ENCODE measurements at places on chromosomes 3 and 15. TPM values are rescaled to one million over a fixed set of nuclear protein-coding genes. Genes with fewer than 3 reads are reported as not detected.

- no peaks in the 10 kb centered on the region for H3K36me3 ChIP-seq
- H3K27me3 ChIP-seq: no peaks in the 10 kb centered on the region
- no peaks in the 10 kb centered on the region for H3K4me1 ChIP-seq
- H3K4me3 ChIP-seq: no peak overlapping the region
- DNase-seq: no peak
Observed at GRCh38 chr15:47897525-47897924, 180.2 kb downstream of the SEMA6D start.

The CCDC33 gene
- 0.17 TPM for total RNA-seq

GRCh38 chr3:32104492-32104891, 1.9 kb upstream of the GPD1L start:
- H3K27me3 ChIP-seq: no peaks in the 10 kb centered on the region
- no peak overlapping the region for H3K4me3 ChIP-seq
- DNase-seq: no peak

- H3K27me3 ChIP-seq: peaks cover 18% of the 10 kb centered on the region
- no peaks in the 10 kb centered on the region for H3K36me3 ChIP-seq
- no peaks in the 10 kb centered on the region for H3K4me1 ChIP-seq
- no peak overlapping the region for H3K4me3 ChIP-seq
- no peak for DNase-seq
- H3K27ac ChIP-seq: no peak overlapping the region
Observed at GRCh38 chr3:36647423-36647853, 116.9 kb downstream of the DCLK3 start.

DNA sequence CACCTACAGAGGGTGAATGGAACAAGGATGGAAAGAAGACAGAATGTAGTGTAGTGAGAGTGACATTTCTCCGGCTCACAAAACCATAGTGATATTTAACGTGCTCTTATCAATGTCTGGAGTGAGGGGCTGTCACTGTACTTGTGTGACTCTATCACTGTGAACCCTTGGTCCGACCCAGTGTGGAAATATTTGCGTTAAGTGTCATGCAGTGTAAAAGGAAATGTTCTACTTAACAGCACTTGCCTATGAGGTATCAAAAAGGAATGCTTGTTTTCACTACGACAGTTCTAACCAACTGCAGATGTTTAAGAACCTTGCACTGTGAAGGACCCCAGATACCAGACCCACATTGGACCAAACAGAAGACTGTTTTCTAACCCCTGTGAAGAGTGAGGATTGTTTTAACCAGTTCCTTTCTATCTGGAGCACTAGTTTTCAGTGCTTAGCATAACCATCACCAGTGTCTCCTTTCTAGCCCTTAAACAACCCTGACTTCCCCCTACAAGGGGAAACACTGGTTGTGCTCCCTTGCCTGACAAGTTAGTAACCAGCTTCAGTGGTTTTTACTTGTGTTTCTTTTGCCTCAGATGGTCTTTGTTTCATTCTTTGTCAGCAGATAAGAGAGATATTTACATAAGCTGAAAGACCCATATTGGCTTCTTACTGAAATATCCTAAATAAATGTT, 144.7 kb upstream of the ABHD17C start:
- DNase-seq: no peak
- peaks cover 6% of the 10 kb centered on the region for H3K27me3 ChIP-seq
- H3K36me3 ChIP-seq: no peaks in the 10 kb centered on the region
